ENCODE measurements at places on chromosomes 2 and 18.

DNA sequence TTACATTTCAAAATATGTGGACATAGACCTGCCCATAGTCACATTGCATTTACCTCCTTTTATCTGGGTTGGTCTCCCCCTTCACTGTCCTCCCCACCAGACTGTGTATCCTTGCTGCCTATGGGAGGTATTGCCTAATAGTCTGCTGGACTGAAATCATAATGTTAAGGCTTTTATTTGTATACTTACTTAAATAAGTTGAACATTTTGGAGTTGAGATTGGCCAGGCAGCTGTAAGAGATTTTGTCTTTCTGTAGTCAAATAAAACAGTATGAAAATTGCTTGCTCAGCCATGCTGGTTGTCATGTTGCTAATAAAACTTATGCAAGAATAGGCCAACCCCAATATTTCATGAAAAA is 280.9 kb downstream of the PTPRM start:
- H3K36me3 ChIP-seq = no peaks in the 10 kb centered on the region
- H3K27me3 ChIP-seq = no peaks in the 10 kb centered on the region
- no peak overlapping the region for H3K27ac ChIP-seq
- H3K4me1 ChIP-seq = no peaks in the 10 kb centered on the region

GRCh38 chr2:41967476-41968181 is 80.2 kb upstream of the PKDCC start:
- H3K27ac ChIP-seq = no peak overlapping the region
- no peaks in the 10 kb centered on the region for H3K36me3 ChIP-seq
- H3K4me3 ChIP-seq = no peak overlapping the region
- H3K4me1 ChIP-seq = no peaks in the 10 kb centered on the region
- DNase-seq = no peak
- peaks cover 5% of the 10 kb centered on the region for H3K27me3 ChIP-seq

DNA sequence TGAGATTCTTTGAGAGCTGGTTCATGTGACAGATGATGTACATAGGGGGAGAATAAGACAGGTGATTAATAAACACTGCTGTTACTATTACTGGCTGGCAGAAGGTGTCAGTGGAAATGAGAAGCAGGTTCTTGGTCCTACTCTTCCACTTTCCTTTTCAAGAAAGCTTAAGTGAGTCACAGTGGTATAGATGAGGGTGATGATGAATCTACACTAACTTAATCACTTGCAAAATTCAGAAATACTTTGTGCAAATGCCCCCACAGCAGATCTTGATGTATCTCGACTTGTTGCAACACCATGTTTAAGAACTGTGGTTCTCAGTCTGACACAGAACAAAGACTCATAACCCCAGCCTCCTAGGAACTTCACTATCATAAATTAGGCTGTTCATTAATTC is 35.9 kb upstream of the MGAT5 start:
- H3K4me1 ChIP-seq = peaks cover 38% of the 10 kb centered on the region
- peak overlapping the region; percentile 48 for H3K4me3 ChIP-seq
- DNase-seq = no peak
- peaks cover 9% of the 10 kb centered on the region for H3K27me3 ChIP-seq
- H3K36me3 ChIP-seq = peaks cover 2% of the 10 kb centered on the region
- H3K27ac ChIP-seq = peak overlapping the region; percentile 57

GRCh38 chr2:99072551-99072950 is 69.0 kb upstream of the C2orf15 start:
- H3K4me3 ChIP-seq = no peak overlapping the region
- DNase-seq = no peak
- H3K27ac ChIP-seq = no peak overlapping the region
- H3K36me3 ChIP-seq = no peaks in the 10 kb centered on the region
- H3K27me3 ChIP-seq = peaks cover 2% of the 10 kb centered on the region
- H3K4me1 ChIP-seq = no peaks in the 10 kb centered on the region

DNA sequence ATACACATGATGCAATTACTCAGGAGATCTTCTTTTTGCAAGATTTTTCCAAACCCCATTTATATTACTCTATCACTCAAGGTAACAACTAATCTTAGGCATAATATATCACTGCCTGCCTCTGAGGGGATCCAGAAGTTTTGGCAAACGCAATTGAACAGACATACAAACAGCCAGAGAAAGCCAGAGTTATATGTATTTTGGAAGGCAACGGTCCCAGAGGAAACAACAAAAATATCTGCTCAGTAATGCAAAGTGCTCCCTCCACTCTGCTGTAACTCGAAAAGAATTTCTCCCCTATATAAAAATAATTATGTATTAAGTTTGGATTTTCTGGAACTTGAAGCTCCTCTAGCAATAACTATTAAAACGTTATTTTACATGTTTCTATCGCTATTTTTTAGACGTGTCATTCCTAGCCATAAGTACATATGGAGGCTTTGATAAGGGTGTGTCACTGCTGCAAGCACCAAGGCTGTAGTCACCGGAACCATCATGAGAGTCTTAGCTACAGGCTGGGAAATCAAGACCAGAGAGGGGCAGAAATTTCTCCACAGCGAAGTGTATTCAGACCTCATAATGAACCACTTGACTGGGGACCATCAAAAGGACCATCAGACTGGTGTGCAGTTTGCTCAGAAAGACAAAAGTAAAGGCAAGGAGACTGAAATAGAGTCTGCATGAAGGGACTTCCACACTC is 3.7 kb upstream of the GKN1 start:
- H3K4me1 ChIP-seq = no peaks in the 10 kb centered on the region
- no peak for DNase-seq
- H3K27ac ChIP-seq = no peak overlapping the region

DNA sequence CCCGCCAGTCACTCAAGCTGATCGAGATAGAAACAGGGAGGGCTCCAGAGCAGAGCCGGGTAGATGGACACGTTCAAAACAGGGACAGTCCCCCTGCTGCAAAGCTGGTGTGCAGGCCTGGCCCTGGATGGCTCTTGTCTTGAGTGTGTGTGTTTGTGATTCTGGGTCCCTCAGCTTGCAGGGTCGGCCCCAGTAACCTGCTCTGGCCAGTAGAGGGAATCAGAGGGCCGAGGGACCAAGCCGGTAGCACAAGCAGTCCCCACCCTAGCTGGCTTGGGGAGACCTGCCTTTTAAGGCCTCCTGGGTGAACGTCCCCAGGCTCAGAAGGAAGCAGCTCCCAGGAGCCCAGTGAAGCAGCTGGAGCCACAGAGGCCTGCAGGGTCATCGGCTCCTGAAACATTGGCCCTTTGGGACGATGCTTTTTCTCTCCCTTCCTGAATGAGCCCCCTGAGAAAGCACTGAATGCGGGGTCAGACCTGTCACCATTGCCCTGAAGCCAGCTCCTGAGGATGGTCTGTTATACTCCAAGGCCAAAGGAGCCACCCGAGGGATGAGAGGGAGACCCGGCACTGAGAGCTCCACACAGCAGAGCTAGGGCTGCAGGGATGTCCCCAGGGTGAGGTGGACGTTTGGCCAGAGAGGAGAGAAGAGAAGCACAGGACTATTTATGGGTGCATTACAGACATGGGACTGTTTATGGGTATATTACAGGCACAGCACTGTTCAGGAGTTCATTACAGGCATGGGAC is 15.4 kb upstream of the MLPH start:
- no peak for DNase-seq
- no peaks in the 10 kb centered on the region for H3K36me3 ChIP-seq
- no peak overlapping the region for H3K27ac ChIP-seq

GRCh38 chr2:234344012-234344411 is 152.9 kb downstream of the ARL4C start:
- no peak overlapping the region for H3K27ac ChIP-seq
- no peaks in the 10 kb centered on the region for H3K27me3 ChIP-seq
- H3K4me1 ChIP-seq = peaks cover 28% of the 10 kb centered on the region
- DNase-seq = no peak
- no peak overlapping the region for H3K4me3 ChIP-seq

DNA sequence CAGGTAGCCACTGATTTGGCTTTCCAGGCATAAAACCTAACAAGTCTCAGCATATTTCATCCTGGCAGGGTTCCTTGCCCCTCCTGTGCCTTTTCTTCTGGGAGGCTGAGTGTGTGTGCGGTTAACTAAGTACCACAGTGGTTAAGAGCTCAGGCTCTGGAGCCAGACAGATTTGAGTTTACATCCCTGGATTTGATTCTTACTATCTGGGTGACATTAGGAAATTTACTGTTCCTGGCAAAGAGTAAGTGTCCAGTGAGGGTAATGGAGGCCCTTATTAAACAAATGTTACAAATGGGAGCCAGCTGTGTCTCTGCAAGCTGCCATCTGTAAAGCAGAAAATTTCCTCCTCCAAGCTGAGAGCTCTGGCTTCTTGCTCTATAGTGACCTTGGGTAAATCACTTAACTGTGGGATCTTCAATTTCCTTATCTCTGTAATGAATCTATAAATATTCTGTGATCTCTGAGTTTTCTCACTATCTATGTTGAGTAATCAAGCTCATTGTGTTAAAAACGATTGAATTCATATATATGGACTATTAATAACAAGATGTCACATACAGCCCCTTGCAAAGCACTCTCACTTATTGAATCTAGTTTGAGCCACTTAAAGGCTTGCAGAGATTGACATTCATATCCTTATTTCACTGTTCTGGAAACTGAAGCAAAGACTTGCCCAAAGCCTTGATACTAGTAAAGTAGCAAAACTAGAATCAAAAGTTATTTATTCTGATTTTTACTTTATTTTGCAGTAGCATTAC is 6.5 kb upstream of the COBLL1 start:
- H3K27ac ChIP-seq = no peak overlapping the region
- H3K4me3 ChIP-seq = no peak overlapping the region
- no peak for DNase-seq
- peaks cover 40% of the 10 kb centered on the region for H3K27me3 ChIP-seq

DNA sequence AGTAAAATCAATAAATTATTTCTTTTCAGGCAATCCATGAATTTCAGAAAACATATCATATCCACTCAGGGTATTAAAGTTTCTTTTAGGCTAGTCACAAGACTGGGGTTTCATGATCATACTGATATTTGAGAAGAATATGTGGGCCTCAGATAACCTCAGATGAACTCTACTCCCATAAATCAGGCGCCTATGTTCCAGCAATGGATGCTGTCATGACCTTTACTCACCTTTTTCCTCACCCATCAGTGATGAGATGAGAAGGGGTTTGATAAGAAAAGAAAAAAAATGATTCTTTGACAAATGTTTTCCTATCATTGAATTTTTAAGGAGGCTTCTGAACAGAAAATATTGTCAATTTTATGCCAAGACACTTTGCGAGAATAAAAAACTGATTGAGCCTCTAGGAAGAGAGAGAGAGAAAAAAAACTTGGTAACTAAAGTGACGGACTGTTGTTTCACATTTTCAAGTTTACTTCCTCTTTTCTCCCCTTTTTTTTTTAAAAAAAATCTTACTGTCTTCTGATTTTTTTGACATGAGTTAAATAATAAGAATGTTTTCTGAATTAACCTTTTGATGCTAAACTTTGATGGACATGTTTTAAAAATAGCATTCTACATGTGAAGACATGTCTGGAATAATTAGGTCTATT is 309.1 kb upstream of the MAP2 start:
- H3K27ac ChIP-seq = no peak overlapping the region
- no peak for DNase-seq
- H3K27me3 ChIP-seq = no peaks in the 10 kb centered on the region

DNA sequence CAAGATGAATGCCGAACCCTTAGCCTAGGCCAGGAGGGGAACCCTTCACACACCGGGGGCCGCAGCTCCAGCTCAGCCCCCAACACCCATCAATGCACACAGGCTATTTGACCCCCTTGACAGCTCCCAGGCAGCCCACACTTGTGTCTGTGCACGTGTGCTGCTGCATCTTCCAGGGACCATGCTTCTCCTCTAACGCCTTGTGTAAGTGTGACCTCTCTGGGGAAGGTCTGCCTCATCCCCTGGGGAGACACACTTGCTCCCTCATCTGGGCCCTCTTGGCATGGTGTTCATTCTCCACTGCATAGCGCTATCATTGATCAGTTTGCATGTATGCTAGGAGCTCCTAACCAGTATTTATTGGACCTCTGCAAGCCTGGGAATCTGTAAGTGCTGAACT is 120.0 kb upstream of the FHL2 start:
- H3K36me3 ChIP-seq = no peaks in the 10 kb centered on the region
- no peak overlapping the region for H3K4me3 ChIP-seq
- H3K4me1 ChIP-seq = no peaks in the 10 kb centered on the region

GRCh38 chr2:224400174-224400810 is 1.6 kb downstream of the FAM124B start:
- peaks cover 8% of the 10 kb centered on the region for H3K27me3 ChIP-seq
- H3K36me3 ChIP-seq = no peaks in the 10 kb centered on the region
- H3K4me3 ChIP-seq = no peak overlapping the region
- H3K4me1 ChIP-seq = peaks cover 12% of the 10 kb centered on the region
- no peak for DNase-seq
- no peak overlapping the region for H3K27ac ChIP-seq

DNA sequence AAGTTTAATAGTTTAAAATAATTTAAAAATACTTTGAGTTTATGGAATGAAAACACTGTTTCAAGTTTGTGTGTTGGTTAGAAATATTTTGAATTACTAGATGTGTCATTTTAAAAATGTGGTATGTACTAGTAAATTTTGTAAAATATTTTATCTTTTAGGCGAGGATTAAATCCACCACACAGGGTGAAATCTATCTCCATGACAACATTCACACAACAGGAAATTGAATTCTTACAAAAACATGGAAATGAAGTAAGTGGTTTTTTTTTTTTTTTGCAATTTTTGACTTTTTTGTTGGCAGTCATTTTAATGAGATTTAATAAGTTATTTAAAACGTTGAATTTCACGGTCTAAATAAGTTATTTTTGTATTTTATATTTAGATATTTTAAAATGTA is 19.4 kb downstream of the AGFG1 start:
- DNase-seq = no peak
- no peaks in the 10 kb centered on the region for H3K27me3 ChIP-seq
- H3K27ac ChIP-seq = no peak overlapping the region
- H3K36me3 ChIP-seq = peaks cover 24% of the 10 kb centered on the region

GRCh38 chr2:47531378-47532042 is 128.6 kb downstream of the MSH2 start:
- H3K4me3 ChIP-seq = no peak overlapping the region
- no peaks in the 10 kb centered on the region for H3K27me3 ChIP-seq
- H3K36me3 ChIP-seq = no peaks in the 10 kb centered on the region
- no peak for DNase-seq

- H3K4me1 ChIP-seq = no peaks in the 10 kb centered on the region
- DNase-seq = no peak
- no peaks in the 10 kb centered on the region for H3K27me3 ChIP-seq
- no peak overlapping the region for H3K4me3 ChIP-seq
- no peaks in the 10 kb centered on the region for H3K36me3 ChIP-seq
Measured at GRCh38 chr2:2846332-2847208, 515.5 kb upstream of the MYT1L start.

DNA sequence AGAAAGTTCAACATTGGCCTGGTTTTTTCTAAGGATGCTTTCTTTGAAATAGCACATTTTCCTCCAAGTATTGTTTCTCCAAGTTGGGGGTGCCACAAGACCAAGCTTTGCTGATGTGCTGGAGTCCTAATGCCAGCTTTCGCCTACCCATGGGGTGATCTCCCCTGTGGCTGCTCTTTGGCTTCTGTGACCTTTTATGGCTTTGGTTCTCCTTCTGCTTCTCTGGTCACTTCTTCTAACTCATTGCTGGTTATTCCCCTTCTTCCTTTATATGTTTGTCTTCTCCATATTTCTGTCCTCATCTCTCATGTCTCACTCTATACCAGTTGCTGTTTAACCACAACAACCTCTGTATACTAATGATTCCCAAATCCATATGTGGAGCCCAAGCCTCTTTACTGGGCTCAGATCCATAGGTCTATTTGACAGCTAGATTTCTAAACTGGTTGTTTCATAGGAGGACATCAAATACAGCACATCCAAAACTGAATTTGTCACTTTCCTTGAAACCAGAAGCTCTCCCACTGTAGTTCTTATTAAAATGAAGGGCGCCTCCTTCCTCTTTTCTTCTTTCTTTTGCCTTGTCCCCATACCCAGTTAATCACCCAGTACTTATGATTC is 23.1 kb downstream of the APOB start:
- no peak for DNase-seq
- no peak overlapping the region for H3K4me3 ChIP-seq
- H3K27ac ChIP-seq = no peak overlapping the region
- H3K36me3 ChIP-seq = no peaks in the 10 kb centered on the region
- H3K4me1 ChIP-seq = no peaks in the 10 kb centered on the region

Measured in activated T-helper 1 cell treated with anti-CD3 and anti-CD28 coated beads, Interleukin-12 subunit alpha, Interleukin-12 subunit beta, Interleukin-2, Interleukin-4 antibody, amounts not matched to agents 30 ng/mL and 10 ng/mL and 1 ng/mL, durations not matched to agents 14 hours and 24 hours and 36 hours (primary cell).